Transverse colon (tissue), 4 donors: ENCODE measurements at places on chromosomes 6 and 20. TPM values are rescaled to one million over a fixed set of nuclear protein-coding genes. Genes with fewer than 3 reads are reported as not detected.

GRCh38 chr20:37657924-37658804 lies 35.7 kb upstream of the CTNNBL1 start:
- no peak for DNase-seq

GRCh38 chr6:53982366-53983050 lies 128.7 kb upstream of the MLIP start:
- no peak for DNase-seq

DNA sequence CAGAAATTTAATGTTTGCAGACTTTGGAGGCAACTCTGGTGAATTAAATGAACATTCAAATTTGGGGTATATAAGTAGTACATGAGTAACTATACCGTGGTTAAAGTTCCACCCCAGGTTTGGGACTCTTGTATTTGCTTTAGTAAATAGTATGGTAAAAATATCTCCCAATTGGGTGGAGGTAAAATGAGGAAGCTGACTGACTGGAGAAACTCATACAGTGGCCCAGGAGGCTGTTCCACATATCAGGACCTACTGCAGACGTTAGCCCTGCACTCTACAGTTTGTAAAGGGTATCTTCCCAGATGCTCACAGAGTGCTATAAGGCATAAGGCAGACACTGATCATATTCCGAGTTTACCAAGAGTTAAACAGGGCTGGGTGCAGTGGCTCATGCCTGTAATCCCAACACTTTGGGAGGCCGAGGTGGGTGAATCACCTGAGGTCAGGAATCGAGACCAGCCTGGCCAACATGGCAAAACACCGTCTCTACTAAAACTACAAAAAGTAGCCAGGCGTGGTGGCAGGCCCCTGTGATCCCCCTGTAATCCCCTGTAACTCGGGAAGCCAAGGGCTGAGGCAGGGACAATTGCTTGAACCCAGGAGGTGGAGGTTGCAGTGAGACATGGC lies 53.7 kb downstream of the CPXM1 start:
- no peak for DNase-seq

The OR2B6 gene
- not detected for total RNA-seq

DNA sequence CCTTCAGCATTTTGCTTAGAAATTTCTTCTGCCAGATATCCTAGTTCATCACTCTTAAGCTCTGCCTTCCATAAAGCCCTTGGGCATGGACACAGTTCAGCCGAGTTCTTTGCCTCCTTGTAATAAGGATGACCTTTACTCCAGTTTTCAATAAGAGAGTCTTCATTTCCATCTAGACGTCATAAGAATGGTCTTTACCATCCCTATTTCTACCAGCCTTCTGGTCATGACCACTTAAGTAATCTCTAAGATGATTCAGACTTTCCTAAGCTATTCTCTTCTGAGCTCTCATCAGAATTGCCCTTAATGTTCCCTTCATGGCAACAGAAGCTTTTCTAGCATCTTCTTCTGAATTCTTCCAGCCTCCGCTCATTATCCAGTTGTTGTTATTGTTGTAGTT lies 126.1 kb downstream of the TFAP2C start:
- no peak for DNase-seq

DNA sequence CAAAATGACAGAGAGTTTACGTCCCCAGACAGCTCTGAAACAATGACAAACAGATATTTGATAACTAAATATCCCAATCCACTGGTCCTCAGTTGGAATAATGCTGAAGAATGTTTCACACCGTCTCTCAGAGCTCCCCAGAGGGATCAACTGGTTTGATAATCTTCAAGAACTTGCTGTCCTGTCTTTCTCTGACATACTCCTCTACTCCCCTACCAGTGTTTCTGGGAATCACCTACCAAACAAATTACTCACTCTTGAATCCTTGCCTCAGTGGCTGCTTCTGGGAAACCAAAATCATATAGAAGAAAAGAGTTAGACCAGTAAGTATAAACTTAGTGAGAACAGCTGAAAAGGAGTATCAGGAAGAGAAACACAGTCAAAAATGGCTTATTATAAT lies 469.7 kb upstream of the JAG1 start:
- DNase-seq, result no peak

The ARMC12 gene
- not detected for total RNA-seq

DNA sequence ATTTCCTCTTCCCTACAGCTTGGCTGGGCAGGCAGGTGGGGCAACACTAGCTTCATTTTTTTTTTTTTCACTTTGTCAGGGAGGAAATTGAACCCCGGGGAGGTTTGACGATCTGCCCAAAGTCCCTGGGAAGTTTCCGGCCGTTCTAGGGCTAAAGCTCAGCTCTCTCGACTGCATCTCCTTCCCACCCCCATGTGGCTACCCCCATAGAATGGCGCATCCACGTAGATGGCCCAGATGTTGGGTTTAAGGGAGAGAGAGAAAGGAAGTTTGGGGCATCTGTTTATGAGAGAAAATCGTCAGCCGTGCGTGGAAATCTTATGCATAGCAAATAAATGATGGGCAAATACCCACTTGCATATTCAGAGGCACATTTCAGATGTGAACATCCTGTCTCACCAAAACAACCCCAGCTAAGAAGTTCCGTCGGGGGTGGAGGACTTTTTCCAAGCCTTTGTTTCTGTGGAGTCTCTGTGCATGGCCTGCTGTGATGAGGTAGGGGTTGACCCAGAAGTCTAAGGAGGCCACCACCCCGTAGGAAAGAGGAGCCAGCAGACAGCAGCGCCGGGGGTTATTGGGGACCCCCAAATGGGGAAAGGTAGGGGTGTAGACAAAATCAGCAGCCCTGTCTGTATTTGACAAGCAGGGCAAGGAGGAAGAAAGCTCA lies 40.5 kb upstream of the ZNF831 start:
- peak; percentile 21 for DNase-seq

DNA sequence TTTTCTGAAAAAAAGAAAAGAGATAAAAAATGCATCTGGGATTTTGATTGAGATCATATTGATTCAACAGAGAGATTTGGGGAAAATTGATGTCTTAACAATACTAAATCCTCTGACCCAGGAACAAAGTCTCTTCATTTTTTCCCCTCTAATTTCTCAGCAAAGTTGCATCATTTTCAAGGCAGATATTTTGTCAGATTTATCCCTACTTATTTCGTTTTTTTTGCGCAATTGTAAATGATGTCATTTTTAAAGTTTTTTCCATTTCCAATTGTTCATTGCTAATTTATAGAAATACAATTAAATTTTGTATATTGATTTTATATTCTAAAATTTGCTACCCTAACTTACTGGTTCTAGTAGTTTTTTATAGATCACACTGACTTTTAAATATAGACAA lies 97.7 kb upstream of the TMEM170B start:
- DNase-seq, result no peak

The ZSCAN31 gene
- total RNA-seq, result 9.0 TPM

The ELOVL4 gene
- not detected for total RNA-seq

DNA sequence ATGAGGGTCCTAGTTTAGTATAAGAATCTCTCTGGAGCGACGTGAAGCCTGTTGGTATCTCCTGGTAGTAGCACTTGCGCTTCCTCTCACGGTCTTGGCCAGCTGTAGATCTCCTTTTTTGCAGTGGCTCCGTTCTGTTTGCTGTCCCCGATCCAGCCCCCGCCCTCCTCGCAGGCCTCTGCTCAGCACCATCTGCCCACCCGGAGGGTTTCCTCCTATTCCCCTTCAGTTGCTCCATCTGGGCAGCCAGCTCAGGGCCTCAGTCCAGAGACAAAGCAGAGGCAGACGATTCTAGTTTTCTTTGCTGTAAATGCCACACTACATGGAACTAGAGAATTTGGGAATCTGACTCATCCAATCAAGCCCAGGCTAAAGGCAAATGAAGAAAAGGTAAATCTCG lies 126.6 kb downstream of the TIAM2 start:
- DNase-seq, result no peak

GRCh38 chr6:107565165-107565723 lies 75.3 kb downstream of the SOBP start:
- DNase-seq, result no peak

The COL9A1 gene
- total RNA-seq, result 1.5 TPM

DNA sequence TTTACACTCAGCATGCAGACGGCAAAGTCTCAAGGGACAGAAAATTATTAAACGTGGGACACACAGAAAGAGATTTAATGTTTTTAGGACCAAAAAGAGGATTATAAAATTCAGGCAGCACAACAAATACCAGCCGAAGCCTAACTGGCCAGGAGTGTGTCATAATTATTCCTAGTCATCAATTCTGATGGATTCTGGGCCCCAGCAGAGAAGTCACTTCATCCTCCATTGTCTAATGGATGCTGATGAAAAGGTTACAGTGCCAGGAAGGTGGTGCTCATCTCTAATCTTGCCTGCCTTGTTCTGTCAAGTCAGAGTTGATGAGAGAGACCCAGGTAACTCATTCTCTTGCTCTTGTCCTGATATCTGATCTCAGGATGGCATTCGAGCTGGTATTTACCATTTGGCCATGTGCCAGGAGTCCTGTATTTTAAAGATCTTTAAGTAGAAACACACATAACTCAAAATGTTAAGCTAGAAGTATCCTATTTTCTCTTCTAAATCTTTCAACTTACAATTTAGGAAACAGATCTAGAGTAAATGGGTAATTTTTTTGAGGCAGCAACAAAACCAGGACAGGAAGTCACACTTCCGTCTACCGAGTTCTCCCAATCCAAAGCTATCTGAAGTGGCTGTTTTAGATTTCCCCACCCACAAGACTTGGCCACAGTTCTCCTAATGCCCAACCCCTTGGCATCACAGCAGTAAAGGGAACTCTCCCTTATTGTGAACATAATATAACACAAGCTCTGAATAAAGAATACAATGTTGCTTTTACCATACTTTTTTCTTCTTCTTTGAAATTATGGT lies 50.0 kb downstream of the ADAT2 start:
- DNase-seq, result peak; percentile 23

The IMPG1 gene
- not detected for total RNA-seq

- DNase-seq, result no peak
These were observed 77.7 kb upstream of the SUPT3H start for GRCh38 chr6:45455408-45455807.

DNA sequence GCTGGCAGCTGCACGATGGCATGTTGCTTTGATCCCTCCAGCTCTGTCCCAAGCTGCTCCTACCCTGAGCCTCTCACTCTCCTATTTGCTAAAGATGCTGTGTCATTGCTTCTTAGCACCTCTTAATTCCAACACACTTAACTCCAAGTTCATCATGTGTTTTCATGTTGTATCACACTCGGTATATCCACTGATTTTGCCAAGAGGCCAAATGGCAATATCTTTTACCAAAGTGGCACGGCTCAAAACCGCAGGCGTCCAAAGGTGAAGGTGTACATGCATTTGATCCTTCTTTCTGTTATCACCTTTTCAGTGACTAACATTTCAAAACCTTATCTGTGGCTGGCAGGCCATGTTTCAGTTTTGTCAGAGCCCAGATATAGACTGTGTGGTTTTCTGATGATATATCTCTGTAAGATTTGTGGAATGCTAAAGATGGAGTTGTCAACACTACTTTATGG lies 217.0 kb downstream of the TBX18 start:
- no peak for DNase-seq

DNA sequence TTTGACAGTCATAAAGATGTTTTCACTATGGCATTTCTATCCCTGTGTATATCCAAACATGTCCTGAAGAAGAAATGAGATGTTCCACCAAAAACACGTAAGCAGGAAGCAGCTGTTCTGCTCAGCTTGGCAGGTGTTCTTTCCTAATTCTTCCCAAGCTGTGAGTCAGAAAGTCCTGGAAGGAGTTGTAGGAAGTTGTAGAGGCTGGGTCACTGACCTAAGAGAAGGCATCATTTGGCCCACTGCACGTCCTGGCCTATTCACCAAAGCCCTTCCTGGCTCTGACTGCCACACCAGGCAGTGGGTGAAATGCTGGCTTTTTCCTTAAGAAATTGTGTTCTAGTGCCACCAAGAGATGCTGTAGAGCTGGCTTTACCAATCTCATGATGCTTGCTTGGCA lies 40.3 kb downstream of the STX11 start:
- no peak for DNase-seq
